Effector memory CD4-positive, alpha-beta T cell (primary cell): ENCODE measurements at places on chromosomes 5 and 9.

- no peak for DNase-seq
These were observed 4.9 kb downstream of the ACO1 start for GRCh38 chr9:32389365-32389764.

- no peak for DNase-seq
These were observed 447.8 kb downstream of the PLK2 start for GRCh38 chr5:58012102-58012501.

DNA sequence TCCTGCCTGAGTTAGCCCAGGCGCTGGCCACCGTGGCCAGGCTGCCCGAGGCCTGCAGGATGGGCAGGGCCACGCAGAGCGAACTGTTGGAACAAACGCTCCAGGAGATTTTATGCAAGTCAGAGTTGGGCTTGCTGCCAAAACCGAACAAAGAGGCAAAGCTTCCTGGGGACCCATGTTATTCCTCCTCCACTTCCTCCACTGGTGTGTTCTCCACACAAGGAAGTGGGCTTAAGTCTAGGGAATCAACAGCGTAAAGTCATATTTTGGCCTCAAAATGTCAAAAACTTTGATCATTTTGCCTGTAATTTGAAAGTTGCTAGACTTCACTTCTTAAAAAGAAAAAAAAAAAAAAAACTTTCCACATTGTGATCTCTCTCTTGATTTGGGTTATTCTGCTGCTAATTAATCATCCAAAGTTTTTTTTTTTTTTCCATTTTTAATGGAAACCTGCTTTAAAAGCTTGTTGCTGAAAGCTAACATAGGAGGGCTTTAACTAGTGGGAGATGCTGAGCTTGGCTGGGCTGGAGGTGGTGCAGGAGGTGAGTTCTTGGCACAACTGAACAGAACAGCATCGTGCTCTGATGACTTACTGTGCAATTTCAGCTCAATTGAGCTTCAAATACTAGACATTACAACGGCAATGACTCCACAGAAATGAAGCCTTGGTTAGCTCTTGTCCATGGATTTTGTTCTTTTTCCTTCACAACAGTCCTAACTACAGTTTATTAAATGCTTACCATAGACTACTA lies 73.0 kb downstream of the PTPDC1 start:
- no peak for DNase-seq

DNA sequence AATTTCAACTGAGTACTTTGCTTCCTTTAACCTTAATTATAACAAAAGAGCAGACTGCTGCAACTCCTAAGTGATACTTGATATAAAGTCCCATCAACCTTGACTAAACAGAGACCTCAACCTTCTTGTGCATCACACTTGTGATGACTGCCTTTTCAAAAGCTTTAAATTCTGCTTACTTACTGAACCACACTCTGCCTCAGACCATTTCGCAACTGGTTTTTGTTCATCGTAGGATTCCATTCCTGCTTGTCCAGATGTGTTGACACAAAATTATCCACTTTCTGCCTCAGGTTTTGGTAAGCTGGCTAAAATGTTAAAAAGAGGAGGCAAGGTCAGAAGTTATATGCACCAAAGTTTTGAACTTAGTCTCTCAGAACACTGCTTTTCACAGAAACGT lies 3.5 kb downstream of the BOD1 start:
- DNase-seq: no peak

GRCh38 chr5:24188216-24188925 lies 456.4 kb downstream of the CDH10 start:
- DNase-seq: no peak

DNA sequence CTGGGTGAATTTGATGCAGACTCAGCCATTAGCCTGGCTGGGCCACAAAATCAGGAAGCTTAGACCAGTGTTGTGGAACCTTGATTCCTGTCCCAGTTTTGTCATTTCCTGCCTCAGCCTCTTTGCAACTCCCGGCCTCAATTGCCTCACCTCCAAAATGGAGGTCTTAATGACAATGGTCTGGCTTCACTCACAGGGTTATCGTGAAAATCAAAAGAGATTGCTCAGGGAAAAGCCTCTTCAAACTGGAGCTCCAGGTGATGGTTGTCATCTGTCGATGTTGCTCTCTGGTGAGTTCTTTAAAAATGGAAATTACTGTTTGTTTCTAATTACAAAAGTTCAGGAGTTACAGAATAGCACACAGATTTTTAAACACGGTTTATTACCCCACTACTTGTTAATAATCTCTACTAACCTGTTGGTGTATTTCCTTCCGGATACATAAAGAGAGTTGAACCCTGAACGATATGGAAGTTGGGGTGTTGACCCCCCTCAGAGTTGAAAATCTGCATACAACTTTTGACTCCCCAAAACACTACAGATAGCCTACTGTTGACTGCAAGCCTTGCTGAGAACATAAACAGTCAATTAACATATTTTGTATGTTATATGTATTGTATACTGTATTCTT lies 109.9 kb upstream of the CPEB4 start:
- DNase-seq: no peak

DNA sequence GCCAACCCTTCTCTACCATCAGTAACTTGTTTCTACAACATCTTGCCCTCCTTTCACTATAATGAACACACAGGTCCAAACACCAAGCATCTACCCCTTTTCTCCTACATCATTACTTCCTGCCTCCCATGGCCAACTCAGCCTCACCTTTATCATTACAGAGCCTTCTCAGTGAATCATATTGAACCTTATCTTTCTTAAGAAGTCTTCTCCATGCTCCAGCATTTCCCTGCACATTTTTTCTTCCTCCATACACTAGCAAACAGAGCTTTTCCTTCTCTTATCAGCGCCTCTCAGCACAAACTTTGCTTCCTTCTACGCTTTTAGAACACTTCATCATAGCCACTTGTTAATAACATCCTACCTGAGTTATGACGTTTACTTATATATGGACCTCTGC lies 148.2 kb downstream of the ARL15 start:
- DNase-seq: no peak

DNA sequence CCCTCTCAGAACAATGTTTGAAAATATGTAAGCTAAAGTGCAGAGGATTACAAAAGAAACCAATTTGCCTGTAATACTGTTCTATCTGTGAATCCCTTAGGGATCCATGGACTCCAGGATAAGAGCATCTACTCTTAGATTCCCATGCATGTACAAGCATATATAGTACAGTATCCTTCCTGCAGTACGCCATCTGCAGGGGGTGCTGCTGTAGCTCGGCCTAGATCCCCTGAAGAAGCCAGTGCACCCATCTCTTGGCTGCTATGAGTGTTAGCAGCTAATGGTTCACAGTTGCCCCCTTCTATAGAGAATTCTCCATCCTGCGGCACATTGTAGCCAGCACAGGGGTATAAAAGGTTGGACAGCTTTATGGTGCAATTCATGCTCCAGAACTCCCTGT lies 61.8 kb upstream of the SLC30A5 start:
- DNase-seq: no peak

DNA sequence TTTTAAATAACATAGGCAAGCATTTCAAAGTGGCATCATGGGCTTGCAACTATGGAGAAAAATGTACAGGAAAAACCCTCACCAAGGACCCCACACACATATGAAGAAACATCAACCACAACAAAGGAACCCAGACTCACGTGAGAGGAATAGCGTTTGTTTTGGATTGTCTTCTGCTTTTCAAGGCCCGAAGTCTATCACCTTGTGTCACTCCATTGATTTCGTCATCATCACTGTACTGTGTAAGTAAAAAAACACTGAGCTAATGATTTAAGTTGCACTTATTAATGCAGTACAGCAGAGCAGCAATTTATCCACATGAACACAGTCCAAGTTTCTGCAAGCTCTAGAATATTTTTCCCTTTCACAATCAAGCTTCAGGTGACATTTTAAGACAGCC lies 72.4 kb downstream of the HABP4 start:
- DNase-seq: no peak

DNA sequence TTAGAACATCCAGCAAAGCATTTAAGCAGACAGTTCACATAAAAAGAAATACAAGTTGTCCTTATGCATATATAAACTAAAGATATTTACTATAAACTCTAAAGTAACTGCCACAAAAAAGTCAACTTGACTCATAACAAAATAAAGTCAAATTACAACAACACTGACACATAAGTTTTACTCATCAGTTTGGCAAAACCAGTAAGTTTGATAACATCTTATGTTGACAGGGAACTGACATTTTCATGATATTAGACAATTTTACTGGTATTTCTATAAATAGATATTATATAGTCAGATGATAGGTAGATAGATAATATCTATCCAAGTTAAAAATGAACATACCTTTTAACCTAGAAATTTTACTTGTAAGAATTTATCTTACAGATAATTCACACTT lies 9.9 kb upstream of the TSLP start:
- no peak for DNase-seq

- DNase-seq: no peak
These were observed 5.1 kb upstream of the CCNJL start for GRCh38 chr5:160317434-160317833.

- DNase-seq: no peak
These were observed 3.2 kb downstream of the CDKN2B start for GRCh38 chr9:22005702-22006606.

DNA sequence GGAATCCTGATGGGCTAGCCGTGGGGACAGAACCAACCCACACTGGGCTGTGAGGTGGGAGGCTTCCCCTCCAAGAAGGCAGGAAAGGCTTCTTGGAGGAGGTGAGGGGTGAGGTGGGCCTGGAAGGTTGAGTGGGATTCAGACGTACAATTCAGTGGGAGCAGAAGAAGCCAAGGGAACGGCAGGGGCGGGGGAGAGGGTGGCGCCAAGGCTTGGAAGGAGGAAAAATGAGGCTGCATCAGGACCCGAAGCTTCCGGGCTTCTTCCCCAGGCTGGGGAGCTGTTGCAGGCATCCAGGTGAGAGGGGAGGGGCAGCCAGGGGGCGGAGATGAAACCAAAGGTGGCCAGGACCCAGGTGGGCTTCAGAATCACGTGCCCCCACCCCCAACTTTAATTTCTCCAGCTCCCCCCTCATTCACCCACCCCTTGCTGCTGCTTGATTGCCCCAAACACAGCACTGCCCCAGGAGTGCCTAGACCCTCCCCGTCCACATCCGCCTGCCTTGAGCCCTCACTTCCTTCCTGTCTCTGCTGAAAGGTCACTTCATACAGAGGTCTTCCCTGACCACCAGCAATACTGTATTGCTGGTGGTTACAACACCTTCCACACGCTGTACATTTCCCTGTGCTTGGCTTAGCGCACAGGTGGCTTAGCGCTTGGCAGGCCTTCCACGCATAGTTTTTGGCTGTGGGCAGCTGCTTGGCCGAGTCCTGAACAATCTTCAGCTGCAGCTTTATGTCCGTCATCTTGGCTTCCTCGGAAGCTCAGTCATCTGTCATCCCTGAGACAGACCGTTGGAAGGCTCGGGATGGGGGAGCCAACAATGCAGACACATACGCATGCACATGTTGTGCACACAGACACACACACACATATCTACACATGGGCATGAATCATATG lies 193.5 kb downstream of the RGS3 start:
- DNase-seq: no peak

DNA sequence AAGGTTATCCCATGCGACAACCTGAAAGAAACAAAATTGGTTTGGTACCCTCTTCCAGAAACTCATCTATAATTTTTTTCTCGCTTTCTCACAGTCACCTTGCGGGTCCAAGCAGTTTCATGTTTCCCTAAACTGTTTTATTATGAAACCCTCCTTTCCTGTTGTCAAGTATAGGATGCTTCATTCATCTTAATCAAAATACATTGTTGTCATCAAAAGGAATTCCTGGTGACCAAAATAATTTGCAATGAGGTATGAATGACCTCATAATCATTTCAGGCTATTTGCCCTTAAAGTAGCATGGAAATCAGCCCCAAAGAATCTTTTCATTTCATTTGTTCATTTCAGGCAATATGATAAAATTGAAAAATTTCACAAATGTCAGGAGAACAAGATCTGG lies 503.0 kb downstream of the SPATA31D1 start:
- no peak for DNase-seq

- DNase-seq: no peak
These were observed 606.8 kb downstream of the RAB3C start for GRCh38 chr5:59189472-59190244.

DNA sequence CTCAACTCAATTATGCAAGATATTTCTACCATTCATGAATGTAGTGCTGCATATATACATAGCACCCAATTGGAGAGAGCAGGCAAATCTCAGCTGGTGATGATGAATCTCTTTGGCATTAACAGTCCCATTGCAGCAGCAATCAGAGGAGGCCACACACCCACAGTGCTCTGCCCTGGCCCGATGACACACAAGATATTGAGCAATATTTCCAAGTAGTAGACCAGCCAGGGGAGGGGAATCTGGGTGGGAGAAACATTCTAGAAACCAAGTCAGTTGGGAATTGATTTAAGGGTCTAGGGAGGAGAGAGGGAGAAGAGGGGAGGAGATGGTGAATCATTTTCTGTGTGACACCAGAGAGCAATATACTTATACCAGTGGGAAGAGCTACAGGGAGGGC lies 14.9 kb upstream of the C5orf63 start:
- no peak for DNase-seq

DNA sequence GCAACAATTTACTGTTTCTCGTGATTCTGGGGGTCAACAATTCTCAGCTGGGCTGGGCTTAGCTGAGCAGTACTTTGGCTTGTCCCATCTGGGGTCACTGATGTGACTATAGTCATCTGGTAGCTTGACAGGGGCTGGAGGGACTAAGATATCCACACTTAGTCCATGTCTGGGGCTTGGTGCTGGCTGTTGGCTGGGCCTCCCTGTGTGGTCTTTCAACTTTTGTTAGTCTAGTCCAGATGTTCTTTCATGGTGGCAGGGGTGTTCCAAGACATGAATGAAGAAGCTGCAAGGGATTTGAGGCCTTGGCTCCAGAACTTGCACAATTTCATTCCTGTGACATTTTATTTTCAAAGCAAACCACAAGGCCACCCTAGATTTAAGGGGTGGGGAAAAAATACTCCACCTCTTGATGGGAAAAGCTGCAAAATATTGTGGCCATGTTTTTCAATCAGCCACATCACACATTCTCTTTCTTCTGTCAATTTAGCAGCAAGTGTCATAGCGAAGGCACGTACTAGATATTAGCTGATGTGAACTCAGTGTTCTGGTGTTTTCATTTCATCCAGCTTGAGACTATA lies 59.2 kb downstream of the TSSK1B start:
- DNase-seq: no peak

- no peak for DNase-seq
These were observed 56.6 kb downstream of the RASEF start for GRCh38 chr9:83006378-83006777.

DNA sequence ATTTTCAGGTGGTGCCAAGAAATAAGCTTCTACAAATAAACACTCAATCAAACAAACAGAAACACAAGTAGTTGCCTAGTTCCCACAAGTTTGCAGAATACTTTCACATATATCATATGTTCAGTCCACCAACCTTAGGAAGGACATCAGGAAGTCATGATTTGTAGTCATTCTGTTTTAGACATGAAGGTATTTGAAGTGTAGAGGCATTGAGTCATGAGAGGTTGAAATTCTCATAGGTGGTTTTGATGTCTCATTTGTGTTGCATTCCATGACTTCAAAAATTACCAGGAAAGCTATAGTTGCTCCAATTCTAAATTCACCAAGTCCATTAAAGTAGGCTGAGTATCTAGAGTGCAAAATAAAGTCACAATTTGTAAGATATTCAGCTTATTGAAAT lies 159.0 kb downstream of the KCTD16 start:
- no peak for DNase-seq

GRCh38 chr9:98192503-98193335 lies at the start of gene CORO2A:
Gene CORO2A (minus strand): TSS chr9:98192637. CDS start chr9:98157660, 34,977 bp downstream.
- DNase-seq: peak; percentile 67

GRCh38 chr5:136382791-136383190 lies 17.4 kb upstream of the TRPC7 start:
- DNase-seq: no peak
